ENCODE measurements at places on chromosomes 7 and 10. TPM values are rescaled to one million over a fixed set of nuclear protein-coding genes. Genes with fewer than 3 reads are reported as not detected.

The TRUB1 gene
- 42.3 TPM for total RNA-seq

The RBAK gene
- total RNA-seq, result 18.5 TPM

The FAM131B gene
- total RNA-seq, result 99.5 TPM

The DGKB gene
- total RNA-seq, result 9.4 TPM

The OR2A1 gene
- total RNA-seq, result not detected

The ASL gene
- 6.3 TPM for total RNA-seq

The GBX1 gene
- total RNA-seq, result not detected

The EPO gene
- total RNA-seq, result not detected

The NXPH1 gene
- 33.5 TPM for total RNA-seq

The CPEB3 gene
- total RNA-seq, result 23.2 TPM

The VPS50 gene
- 128 TPM for total RNA-seq

The BEND7 gene
- 14.4 TPM for total RNA-seq

The NPTX2 gene
- 9.7 TPM for total RNA-seq

The SH2D4B gene
- total RNA-seq, result 1.6 TPM

The TAS2R41 gene
- not detected for total RNA-seq

The ADCYAP1R1 gene
- total RNA-seq, result 65.4 TPM

The CHST12 gene
- 5.6 TPM for total RNA-seq

The SEPHS1 gene
- total RNA-seq, result 50.1 TPM

The PNLIPRP2 gene
- total RNA-seq, result not detected

The TMEM140 gene
- total RNA-seq, result not detected

The MACROH2A2 gene
- 34.7 TPM for total RNA-seq

The NME8 gene
- not detected for total RNA-seq

The FFAR4 gene
- total RNA-seq, result not detected

The RAMP3 gene
- total RNA-seq, result 8.1 TPM

The TMEM213 gene
- not detected for total RNA-seq

The DNAH11 gene
- total RNA-seq, result 3.8 TPM

The PCDH15 gene
- total RNA-seq, result 14.7 TPM
